ENCODE measurements at places on chromosomes 11 and 22.

DNA sequence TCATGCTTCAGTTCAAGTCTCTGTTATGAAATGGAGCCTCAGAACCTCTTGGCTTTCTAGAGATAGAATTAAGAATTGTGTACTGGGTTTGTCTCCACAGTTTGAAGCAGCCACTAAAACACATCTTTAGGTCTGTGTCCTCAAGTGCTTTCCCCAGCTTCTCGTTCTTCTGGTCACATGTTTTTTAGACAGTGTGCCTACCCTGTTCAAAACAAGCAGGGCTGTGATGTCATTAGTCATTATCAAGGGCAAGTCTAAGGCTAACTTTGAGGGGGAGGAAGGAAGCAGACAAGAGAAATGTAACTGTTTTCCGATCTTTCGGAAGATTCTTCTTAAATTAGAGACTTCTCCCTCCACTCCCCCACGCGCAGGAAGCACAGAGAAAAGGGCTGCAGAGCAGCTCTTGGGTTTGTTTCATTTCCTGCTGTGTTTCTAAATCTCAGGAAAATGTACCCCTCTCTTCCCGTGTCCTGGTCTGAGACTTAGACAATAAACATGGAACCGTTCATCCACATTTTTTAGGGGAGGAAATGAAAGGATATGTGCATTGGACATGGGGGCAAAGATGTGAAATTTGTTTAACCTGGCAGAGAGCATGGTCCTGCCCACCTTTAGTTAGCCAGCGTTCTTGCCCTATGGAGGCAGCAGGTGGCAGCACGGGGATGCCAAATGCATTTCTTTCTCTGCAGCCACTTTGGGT lies 3.1 kb downstream of the AKIP1 start:
- DNase-seq, result peak; percentile 31

DNA sequence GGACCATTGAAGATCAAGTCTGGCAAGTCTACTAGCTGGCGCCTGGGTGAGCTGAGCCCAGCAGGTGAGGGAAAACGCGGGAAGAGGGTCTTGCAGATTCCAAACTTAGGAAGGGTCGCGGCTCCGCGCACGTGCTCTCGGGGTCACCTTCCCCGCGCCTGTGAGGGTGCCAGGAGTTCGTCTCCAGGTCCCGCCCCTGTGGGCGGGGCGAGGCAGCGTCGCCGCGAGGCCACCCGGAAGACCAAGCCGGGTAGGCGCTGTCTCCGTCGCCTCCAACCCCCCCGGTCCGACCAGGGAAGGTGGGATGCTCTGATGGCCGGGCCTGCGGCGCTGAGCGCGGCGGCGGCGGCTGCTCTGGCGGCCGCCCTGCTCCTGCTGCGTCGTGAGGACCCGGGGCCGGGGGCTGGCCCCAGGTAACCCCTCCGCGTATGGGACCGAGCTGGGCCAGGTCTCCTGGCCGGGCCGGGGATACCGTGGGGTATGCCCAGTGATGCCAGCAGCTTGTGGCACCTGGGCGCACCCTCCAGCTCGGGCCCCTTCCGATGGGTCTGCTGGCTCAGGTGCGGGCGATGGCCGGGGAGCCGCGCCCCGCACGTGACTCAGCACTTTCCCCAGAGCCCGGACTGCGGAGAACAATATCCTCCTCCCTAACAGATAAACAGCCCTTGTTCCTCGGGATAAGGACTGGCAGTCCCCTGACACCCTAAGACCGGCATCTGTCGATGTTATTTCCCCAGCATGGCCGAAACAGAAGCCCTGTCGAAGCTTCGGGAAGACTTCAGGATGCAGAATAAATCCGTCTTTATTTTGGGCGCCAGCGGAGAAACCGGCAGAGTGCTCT lies at the start of gene HTATIP2:
HTATIP2 (plus strand) TSS at position 215 of the 841 bp plus-strand sequence; CDS start at position 739, 524 bp downstream.
- DNase-seq, result peak; percentile 75

DNA sequence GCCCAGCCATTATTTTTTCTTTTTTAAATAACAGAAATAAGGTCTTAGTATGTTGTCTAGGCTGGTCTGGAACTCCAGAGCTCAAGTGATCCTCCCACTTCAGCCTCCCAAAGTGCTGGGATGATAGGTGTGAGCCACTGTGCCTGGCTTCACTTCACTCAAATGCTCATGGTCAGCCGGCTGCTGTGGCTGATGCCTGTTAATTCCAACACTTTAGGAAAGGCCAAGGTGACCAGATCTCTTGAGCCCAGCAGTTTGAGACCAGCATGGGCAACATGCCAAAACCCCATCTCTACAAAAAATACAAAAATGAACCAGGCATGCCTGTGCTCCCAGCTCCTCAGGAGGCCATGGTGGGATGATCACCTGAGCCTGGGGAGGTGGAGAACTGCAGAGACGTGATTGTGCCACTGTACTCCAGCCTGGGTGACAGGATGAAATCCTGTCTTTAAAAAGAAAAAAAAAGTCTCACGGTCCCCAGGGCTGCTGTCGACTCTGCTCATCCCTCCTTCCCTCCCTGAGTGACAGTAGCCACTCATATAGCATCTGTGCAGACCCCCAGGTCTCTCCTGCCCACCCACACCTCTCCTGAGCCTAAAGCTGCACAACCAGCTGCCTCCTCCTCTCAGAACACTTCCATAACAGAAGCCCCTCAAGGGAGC lies 3.6 kb downstream of the YDJC start:
- DNase-seq, result no peak

DNA sequence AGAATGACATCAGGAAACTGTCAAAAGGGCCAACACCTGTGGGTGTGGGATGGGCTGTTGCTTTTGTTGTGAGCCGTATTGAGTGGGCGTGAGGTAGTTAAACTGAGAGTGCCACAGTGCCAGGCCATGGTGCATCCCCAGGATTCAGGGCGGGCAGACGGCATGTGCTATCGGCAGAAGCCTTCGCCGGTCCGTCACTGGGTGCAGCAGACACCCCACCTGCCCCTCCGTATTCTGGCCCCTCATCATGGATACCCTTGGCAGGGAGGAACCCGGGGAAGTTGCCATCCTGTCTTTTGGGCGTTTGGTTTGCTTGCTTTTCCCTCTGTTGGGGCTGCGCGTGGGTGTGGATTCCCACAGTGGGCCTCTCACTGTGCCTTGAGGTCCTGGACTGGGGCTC lies 27.5 kb downstream of the ST14 start:
- no peak for DNase-seq

DNA sequence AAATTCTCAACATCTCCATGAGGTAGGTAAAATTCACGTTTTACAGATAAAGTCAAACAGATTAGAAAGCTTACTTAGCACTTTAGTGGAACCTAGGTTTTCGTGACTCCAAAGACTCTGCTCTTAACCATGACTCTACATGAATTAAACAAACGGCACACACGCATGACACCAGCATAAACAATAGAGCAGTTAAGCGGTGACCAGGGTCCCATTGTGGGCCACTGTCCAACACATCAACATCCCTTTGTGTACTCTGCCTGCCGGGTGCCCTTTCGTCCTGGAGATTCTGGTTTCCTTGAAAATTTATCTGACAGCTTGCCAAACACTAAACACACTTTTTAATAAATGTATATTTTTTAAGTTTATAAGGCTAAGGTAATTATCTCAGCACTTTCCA lies 941.7 kb downstream of the OPCML start:
- no peak for DNase-seq

All from CD4-positive, alpha-beta T cell treated with Interferon gamma for 1 hour (primary cell).